ENCODE measurements at places on chromosomes 5 and 9.

- no peak for DNase-seq
These were observed 268.7 kb downstream of the RAB3C start for GRCh38 chr5:58851571-58851970.

- DNase-seq: peak; percentile 28
These were observed 24.2 kb downstream of the PPIC start for GRCh38 chr5:123012321-123012720.

GRCh38 chr9:96071076-96071814, 195.8 kb downstream of the ERCC6L2 start:
- DNase-seq: no peak

GRCh38 chr5:65299861-65300260, 181.9 kb downstream of the ADAMTS6 start:
- no peak for DNase-seq

- peak; percentile 76 for DNase-seq
These were observed 3.4 kb upstream of the CFAP95 start for GRCh38 chr9:69817202-69817601.

DNA sequence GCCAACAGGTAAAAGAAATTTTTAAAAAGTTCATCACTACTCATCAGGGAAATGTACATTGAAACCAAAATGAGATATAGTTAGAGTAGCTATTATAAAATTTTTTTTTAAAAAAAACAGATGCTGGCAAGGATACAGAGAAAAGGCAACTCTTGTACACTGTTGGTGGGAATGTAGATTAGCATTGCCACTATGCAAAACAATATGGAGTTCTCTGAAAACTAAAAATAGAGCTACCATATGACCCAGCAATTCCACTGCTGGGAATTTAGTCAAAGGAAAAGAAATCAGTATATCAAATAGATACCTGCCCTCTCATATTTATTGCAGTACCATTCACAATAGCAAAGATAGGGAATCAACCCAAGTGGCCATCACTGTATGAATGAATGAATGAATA, 44.2 kb upstream of the NIPAL4 start:
- no peak for DNase-seq

- DNase-seq: no peak
These were observed 43.7 kb downstream of the CDH6 start for GRCh38 chr5:31237174-31237573.

DNA sequence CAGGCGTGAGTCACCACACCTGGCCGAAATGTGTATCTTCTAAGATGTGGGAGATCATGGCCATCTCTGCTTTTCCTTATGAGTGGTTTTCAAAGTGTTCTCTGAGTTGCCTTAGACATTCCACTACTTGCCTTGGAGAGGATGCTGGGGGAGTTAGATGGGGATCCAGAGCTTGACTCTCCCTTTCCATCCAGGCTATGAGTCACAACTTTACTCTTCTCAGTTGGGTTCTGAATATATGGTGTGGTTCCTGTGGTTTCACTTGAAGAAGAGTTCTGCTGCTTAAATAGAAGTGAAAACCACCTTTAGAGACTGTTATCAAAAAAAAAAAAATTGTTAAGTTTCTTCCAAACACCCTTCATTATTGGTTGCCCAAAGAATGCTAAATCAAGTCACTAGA, 217.6 kb downstream of the ZNF608 start:
- DNase-seq: no peak

DNA sequence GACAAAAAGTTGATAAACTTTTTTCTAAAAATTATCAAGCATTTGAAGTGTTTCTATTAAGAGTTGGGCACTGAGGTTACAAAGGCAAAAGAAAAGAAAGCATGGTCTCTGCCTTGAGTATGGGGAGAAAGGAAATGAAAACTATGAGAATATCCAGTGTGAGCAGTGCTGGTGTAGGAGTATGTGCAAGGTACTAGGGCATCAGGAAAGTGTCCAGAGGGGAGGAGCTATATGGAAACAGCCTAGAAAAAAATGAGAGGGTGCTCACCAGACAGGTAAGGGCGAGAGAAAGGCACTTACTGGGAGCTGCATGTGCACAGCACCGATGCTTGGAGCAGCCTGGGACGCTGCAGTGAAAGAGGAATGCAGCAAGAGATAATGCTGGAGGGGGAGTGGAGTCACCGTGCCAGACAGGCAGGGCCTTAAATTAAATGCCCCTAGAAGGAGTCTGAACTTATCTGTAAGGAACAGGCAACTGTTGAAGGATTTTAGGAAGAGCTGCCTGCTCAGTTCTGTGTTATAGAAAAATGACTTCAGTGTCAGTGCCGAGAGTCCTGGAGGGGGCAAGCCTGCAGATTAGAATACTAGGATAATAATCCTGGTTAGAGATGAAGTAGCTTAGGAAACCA, 14.0 kb downstream of the MCC start:
- DNase-seq: no peak

DNA sequence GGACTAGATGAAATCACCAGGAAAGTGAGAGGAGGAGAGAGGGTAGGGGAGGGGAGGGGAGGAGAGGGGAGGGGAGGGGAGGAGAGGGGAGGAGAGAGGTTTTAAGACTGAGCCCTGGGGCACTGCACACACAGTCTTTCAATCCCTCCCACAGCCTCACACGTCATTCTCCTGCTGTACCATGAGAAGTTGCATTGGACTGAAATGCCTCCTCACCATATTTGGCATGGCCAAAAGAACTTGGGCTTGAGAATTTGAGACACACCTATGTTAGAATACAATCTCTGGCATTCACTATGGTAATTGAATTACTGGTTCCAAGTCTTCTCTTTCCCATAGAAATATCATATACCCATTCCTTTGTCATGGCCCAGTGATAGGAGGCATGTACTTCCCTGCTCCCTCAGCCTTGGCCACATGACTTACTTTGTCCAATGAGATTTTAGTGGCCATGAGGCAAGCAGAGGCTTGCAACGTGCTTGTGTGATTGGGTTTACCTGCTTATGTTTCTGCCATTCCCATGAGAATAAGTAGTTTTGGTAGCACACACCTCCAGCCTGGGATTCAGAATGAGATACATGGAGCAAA, 133.3 kb upstream of the SMARCA2 start:
- DNase-seq: no peak

Data from SK-N-MC (cell line).